ENCODE measurements at places on chromosomes 3 and 15.
A peak's percentile ranks its signal among the peaks of the same experiment; 100 is the strongest.

DNA sequence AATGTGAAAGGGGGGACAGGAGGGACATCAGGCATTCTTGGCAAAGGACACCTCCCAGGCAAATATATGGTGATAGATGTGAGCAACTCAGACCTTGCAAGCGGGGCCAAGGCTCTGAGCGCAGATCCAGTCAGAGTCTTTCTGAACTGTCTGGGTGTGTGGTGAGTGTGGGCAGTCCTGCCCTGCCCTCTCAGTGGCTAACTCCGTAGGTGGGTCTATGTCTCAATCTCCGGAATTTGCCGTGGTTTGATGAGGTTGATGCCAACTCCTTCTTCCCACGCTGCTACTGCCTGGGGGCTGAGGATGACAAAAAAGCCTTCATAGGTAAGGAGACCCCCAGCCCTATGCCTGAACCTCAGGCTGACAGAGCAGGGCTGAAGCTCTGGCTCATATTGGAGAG, 7.4 kb downstream of the TTLL3 start:
- DNase-seq = no peak

- DNase-seq = peak; percentile 48
Observed at GRCh38 chr15:58957101-58957973, 23.9 kb upstream of the SLTM start.

GRCh38 chr3:67605377-67605776, 49.0 kb downstream of the SUCLG2 start:
- no peak for DNase-seq

DNA sequence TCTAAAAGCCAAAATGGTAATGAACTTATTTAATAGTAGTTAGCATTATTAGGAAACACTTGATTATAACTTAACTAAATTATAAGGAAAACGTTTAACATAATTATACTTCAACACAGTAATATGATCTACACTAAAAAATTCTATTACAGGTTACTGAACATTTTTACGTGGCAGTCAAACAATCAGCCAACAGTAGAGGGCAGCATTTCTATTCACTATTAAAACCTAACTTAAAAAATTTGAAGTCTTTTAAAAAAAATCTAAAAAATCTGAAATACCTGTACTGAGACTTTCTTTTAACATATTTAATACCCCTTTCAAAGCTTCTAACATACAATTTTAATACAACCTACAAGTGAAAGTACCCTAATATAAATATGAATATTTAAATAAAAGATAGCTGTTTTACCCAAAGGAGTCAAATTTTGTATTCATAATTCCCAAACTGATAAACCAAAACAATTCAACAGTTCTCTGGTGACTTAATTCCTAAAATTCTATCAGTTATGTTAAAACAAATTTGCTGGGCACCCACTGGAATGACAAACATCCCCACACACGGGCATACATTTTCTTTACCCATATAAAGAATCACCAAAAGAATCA, 41.5 kb downstream of the DLG1 start:
- peak; percentile 79 for DNase-seq

- DNase-seq = peak; percentile 26
Observed at GRCh38 chr15:62060896-62061280, 641 bp upstream of the VPS13C start.

DNA sequence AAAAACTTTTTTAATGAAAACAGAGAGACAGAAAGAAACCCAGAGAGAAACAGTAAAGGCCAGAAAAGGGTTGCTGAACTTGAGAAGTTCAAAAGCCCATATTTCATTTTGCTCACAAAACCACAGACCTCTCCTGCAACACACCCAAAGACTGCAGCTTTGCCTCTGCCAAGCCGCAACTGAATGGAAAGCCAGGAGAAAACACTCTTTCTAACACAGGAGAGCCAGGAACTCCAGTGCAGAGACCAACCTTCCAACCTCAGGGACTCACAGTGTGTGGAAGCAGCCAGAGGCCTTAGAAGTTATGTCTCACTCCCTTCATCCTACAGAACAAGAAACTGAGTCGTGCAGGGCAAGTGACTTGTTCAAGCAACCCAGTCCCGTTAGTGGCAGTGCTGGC, 163.1 kb upstream of the HES1 start:
- DNase-seq = no peak

GRCh38 chr3:189148081-189148507, 23.7 kb upstream of the TPRG1 start:
- peak; percentile 69 for DNase-seq

DNA sequence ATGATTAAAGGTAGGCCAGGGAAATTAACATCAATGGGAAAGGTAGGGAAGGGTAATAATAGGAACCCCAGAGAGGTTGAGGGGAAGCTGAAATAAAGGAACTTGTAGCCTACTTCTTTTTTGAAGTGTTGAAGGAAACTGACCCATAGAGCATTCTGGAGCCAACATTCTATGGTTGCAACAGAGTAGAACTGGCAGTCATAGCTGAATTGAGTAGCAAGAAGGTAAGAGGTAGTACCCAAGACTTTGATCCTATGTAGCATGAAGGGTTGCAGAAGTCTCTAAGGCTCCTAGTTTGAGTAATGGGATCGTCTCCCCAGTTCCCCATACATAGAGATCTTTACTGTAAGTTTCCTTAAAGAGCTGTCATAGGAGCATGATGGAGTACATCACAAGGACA, 7.4 kb upstream of the ZNF774 start:
- DNase-seq = no peak

DNA sequence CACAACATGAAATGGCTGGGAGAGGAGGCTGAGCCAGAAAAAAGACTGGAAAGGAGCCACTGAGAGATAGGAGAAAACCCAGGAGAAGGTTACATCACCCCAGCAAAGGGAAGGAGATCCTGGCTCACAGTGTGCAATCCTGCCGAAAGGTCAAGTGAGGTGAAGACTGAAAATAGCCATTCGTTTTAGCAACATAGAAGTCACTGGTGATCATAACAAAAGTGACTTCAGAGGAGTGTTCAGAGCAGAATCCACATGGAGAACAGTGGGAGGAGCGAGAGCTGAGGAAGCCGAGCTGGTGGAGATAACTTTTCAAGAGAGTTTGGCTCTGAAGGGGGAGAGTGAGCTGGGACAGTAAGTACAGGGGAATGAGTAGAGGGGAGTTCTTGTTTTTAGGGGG, 5.4 kb upstream of the HEG1 start:
- no peak for DNase-seq

GRCh38 chr3:125039131-125040100, 16.4 kb downstream of the HEG1 start:
- no peak for DNase-seq

GRCh38 chr15:87981969-87982368, 274.6 kb downstream of the NTRK3 start:
- no peak for DNase-seq

- DNase-seq = no peak
Observed at GRCh38 chr3:186471771-186472170, 72.4 kb downstream of the CRYGS start.

- DNase-seq = no peak
Observed at GRCh38 chr3:72973031-72973723, 23.4 kb upstream of the PPP4R2 start.

GRCh38 chr15:67146875-67147381, 81.5 kb downstream of the SMAD3 start:
- DNase-seq = peak; percentile 47

GRCh38 chr3:112373924-112374323, 41.0 kb downstream of the CD200 start:
- DNase-seq = no peak

DNA sequence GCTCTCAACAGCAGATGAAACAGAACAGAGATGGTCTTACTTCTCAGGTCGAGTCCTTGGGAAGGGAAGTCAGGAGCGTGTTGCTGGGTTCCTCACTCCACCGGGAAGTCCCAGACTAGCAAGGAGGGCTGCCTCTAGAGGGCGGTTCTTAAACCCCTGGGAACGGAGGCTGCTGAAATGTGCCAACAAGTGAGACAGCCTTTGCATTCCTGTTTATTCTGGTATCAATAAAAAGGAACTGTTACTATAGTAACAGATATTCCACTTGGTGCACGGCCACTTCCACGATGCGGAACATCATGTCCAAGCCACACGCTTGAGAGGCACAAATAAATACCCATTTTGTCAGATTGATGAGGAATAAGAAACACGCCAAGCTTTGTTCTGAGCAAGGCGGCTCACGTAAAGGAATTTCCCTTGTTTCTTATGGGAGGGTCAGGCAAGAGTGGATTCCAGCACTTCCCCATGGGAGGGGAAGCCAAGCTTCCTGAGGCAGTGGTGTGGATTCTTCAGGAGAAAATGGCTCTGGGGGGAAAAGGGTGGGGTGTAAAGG, at the start of gene FAM107A:
Gene FAM107A (minus strand): TSS at position 123 of the 553 bp plus-strand sequence. CDS start 7,531 bp downstream, outside the sequence.
- DNase-seq = no peak

DNA sequence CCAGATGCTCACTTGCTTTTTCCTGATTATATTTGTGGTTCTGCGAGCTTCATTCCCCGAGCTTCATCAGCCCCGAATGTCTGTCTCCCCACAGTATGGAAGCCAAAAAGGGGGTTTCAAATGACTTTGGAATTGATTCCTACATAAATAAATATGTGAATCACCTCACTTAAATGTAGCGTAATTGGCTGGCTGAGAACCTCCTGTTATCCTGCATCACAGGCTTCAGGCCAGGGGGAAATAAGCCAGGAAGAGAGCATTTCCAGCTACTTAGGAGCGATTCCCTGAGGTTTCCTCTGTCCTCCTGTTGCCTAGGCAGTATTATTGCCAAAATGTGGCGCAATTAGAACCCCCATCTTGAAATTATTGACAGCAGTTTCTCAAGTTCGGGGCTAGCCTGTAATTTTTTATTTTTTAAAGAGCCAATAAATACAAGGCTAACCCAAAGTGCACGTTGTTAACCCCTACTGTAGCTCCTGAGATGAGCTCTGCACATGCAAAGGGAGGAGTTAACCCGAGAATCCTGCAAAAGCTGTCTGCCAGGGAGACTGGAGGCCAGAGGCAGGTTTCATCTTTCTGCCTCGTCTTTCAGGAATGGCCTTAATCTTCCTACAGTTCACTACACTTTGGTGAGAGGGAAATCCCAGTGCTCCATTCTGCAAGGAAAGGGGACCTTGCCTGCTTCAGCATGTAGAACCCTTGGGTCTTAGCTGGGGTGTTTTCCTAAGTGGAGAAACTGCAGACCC, 148.2 kb downstream of the ADAMTS9 start:
- DNase-seq = no peak

- DNase-seq = peak; percentile 47
Observed at GRCh38 chr15:57504599-57504940, 87.1 kb upstream of the MYZAP start.

DNA sequence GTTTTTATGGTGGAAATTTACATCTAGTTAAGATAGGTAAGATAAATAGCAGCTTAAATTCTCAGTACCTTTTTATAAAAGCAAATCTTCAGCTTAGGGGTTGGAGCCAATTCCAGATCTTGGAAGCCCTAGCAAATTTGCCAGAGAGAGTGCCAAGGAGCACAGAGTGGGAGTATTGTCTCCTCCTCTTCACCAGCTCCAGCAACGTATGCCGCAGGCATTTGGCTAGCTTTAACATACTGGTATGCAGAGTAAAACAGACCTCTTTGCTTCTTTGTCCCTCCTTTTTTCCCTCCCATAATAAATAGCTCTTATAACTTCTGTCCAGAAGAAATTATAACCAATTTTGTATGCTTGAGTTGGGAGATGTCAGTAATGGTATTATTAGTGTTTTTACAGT, 140.4 kb downstream of the DIPK2A start:
- DNase-seq = no peak

GRCh38 chr3:48270306-48270705, 29.4 kb downstream of the ZNF589 start:
- no peak for DNase-seq

DNA sequence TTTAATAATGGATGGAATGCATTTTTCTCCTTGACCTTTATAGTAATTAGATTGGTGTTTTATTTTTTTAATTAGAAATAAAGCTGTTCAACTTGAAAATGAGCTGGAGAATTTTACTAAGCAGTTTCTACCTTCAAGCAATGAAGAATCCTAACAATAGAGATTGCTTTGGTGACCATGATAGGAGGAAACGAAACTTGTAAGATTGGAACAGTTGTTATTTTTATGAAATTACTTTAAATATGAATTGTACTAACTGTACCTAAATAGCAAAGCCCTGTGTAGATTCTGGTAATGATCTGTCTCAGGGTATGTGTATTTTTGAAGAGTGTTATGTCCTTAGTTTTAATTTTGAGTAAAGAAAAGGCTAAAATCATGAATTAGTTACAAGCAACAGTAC, 44.4 kb downstream of the MFN1 start:
- no peak for DNase-seq

DNA sequence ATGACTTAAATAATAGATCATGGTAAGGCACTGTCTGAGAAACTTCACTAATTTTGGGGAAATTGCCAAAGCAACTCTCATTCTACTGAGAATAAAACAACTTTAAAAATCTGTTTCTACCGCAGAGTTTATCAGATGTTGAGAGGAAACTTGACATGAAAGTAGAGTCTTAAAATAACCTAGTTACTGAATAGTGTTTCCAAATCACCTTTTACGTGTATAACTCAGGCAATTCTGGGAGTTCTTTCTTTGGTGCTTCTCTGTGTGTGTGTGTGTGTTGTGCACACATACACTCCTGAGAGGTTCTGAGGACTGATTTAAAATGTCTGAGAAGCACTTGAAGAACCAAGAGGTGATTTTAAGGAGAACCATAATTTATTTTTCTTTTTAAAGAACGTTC, 236.6 kb downstream of the SV2B start:
- DNase-seq = no peak

- DNase-seq = no peak
Observed at GRCh38 chr3:58411851-58412830, 21.5 kb downstream of the PDHB start.

DNA sequence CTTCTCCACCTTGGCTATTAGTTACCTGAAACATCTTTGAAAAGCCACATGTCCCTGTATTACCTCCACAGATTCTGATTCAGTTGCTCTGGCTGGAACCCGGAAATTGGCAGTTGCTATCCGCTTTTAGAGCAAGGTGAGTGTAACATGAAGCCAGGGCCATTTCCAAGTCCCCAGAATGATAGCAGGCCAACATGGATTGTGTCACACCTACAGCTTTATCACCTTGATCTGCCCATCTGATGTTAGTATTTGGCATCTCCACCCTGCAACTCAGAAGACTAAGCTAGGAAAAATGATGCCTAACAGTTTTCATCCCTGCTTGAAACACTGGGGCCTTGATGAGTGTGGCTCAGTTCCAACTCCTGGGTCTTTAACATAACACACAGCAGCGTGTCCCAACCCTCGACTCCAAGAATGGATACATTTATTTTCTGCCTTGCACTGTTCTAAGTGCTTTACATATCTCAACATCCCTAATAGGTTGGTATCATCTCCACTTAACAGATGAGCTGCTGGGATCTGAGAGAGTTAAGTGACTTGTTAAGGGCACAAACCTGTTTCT, 21.3 kb upstream of the NUDT16 start:
- DNase-seq = no peak
